ENCODE measurements at places on chromosomes 1 and 21. TPM values are rescaled to one million over a fixed set of nuclear protein-coding genes. Genes with fewer than 3 reads are reported as not detected.

Gene OR2M2
- polyA plus RNA-seq: not detected

Gene GPR25
- not detected for polyA plus RNA-seq

Gene LRRC7
- not detected for polyA plus RNA-seq

Gene CYP4A11
- polyA plus RNA-seq: not detected

Gene LY9
- polyA plus RNA-seq: 0.05 TPM

Gene ZNF669
- 3.6 TPM for polyA plus RNA-seq

- no peak for DNase-seq
Observed at GRCh38 chr1:21517660-21518480, 8.6 kb downstream of the ALPL start.

DNA sequence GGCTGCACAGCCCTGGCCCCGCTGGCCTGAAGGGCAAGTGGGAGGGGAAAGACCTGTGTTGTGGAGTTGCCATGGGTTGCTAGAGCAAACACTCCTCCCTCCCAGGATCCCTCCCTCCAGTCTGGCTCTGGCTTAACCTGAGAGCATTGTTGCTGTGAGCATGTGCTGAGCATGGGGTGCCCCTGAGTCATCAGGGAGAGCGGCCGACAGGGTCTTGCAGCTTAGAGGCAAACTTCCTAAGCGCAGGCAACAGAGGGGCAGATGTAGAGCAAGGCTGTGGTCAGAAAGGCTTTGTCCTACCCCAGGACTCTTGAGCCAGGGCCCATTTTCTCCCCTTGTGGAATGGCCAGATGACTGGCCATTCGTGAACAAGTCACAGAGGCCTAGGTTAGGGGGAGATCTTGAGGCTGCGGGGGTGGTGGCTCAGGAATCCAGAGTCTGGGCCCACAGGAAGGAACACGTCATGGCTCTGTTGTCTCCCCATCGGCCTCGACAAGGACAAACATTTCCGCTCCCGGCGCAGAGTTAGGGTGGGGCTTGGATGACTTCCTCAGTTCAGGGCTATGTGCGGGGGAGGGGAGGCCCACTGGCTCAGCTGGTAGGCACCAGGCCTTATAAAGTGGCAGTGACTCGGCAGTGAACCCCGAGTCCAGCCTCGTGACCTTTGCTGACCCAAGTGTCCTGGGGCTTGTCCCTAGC, 362 bp upstream of the DYNLT4 start:
- DNase-seq: peak; percentile 90

DNA sequence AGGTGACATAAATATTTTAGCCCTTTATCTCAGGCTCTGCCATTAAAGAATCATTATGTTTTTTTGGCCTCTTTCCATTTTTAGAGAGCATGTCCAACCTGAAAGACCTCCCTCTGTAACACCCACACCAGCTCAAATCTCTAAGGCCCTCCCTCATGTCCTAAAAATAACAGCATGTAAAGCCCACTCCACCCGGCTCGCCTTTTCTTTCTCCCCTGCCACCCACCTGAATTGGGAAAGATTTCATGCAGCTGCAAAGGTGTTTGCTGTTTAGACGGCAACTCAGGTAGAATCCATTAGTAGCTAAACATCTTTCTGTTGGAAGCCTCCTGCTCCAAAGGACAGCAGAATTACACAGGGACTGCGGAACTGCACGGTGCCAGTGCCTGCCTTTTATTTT, 79.9 kb downstream of the DMRTA2 start:
- no peak for DNase-seq

- DNase-seq: no peak
Observed at GRCh38 chr1:93669369-93669768, 12.3 kb downstream of the BCAR3 start.

- no peak for DNase-seq
Observed at GRCh38 chr1:15412175-15412800, 2.6 kb downstream of the EFHD2 start.

GRCh38 chr1:204680051-204680450, 5.5 kb downstream of the LRRN2 start:
- no peak for DNase-seq

DNA sequence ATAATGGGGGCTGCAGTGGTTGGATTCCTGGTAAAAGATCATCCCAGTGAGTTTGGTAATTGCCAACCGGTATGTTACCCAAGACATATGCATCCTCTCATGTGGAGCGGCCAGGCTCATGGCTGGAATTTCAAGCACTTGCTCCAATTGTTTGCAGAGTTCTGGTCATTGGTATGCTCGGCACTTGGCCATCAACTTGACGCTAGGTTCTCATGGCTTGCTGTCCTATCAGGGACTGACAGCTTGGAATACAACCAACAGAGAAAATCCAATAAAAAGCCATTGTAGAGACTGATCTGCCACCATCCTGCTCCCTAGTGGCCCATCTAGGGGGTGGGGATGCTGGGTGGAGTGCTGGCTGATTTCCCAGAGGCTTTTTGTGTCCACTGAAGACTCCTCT, 120.9 kb downstream of the EDEM3 start:
- no peak for DNase-seq

- DNase-seq: no peak
Observed at GRCh38 chr1:117783606-117784396, 145.6 kb downstream of the GDAP2 start.

DNA sequence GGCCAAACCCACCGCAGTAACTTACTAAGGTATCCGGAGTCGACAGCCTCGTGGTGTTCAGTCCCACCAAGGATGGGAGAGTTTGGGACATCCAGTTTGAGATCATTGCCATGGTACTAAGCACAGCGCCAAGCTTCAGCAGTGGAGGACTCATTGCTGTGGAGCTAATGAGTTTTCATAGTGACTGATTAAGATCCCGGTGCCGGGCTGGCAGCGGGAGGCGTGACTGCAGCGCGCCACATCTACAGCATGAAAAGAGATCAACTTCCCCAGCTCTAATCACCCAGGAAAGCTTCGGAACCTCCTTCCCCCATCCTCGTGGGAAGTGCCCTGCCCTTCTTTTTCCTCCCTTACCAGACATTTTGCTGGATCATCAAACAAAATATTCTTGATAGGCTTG, 149.9 kb downstream of the OLFM3 start:
- DNase-seq: no peak

- peak; percentile 74 for DNase-seq
Observed at GRCh38 chr1:107683683-107684082, 281.3 kb downstream of the VAV3 start.

DNA sequence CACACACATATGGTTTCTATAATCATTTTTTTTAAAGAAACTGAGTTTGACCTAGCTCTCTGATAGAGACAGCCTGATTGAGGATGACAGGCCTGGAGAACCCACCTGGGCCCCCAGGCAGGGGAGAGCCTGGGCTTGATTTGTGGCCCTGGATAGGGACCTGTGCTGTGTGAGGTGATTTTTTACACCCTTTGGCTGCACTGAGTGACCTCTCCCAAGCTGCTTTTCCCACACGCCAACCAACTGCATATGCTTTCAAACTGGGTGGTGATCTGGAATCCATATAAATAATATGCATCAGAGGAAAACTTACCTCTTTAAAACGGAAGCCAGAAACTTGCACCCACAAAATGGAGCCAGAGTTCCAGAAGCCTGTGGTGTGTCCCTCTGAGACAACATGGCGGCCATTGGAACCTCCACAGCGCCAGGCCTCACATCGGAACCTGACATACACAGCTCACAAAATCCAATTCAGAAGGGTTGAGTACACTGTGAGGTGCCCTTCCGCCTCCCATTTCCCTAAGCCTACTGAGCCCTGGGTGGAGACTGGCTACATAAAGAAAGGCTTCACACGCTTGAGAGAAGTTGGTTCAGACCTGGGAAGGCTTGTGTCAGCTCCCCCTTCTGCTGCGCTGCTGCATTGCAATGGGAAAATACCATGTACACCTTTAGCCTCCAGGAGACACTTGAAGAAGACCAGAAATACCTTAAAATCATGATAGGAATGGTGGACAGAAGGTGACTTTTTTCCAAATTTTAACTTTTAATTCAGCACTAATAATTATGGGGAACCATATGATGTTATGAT, 160.7 kb downstream of the HHIPL2 start:
- no peak for DNase-seq

- DNase-seq: no peak
Observed at GRCh38 chr1:218570456-218570855, 225.3 kb downstream of the TGFB2 start.

DNA sequence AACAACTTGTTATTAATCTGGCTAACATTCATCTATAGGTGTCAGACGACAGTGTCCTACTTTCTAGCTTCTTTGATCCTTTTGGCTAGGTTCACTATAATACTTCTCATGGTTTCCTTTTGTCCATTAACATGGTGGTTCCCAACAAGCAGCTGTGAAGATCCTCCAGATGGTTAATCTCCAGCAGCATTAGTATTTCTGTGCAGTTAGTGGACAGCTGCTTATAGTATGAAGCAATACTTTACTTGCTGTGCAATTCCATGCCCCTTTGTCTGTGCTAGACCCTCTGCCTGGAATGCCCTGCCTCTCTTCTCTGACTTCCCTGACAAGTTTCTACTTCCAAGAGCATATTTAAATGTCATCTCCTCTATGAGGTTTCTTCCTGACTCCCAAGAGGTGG, 41.7 kb upstream of the ARHGAP29 start:
- no peak for DNase-seq

GRCh38 chr1:114080511-114081436, 72.9 kb downstream of the SYT6 start:
- no peak for DNase-seq

DNA sequence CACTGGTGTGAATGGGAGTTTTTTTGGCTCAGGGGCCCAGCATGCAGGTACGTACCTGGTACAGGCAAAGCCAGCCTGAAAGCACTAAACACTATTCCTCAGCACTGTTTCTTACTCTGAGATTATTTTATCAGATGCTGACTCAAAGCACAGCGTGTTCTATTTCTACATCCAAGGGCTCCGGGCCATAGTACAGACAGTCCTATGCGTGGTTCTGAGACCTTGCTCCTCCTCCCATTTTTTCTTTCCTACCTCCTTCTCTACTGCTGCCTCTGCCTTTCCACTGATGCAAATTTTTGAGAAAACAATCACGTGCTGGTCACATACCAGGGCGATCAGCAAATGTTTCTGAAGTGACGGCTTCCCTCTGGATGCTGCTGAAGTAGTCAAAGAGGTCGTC, 36.3 kb downstream of the PDPN start:
- DNase-seq: no peak

DNA sequence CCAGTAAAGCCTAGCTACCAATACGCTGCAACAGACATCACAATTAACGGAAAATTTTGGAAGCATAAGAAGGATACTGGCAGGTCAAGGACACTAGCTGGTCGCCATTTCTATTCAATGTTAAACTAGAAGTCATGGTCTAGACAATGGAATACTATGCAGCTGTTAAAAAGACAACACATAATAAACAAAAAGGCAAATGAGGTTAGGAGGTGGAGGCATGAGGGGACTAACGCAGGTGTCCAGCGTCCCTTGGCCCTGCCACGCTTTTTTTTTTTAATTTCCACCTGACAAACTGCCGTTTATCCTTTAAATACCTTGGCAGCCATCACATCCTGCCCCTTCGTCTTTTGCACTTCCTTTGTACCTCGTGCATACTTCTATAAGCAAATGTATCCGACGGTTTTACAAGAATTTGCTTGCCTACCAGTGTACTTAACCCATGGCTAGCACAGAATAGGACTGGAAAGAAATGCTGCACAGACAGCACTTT, 698 bp upstream of the SLC22A15 start:
- no peak for DNase-seq

DNA sequence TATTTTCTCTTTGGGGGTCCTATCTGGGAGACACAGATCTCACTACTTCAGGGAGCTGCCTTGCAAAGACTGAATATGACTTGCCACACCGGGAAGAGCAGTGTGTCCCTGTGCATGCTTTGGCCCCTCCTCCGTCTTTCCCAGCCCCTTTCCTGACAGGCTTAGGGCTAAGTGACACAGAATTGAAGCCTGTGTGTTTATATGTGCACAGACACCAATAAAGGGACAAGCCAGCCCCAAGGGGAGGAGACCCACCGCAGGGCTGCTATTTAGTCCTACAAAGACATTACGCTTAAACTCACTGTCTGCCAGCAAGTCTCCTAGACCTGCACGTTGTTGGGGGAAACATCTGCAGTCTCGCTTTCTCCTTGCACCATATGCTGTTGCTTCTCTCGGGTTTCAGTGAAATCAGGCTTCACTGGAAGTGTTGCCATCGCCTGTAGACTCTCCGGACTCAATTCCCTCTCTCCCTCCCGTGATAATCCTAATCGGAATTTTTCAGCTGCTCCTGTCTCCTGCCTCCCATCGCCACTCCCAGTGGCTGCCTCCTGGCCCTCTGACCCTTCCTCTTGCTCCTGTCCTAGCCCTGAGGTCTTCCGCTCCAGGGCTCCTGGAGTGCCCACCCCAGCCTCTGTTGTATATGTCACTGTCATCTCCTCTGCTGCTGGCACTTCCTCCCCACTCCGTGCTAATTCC, 58.5 kb upstream of the LRRC53 start:
- DNase-seq: no peak

Data from A549 (cell line).